Mesothelial cell of epicardium (in vitro differentiated cells): ENCODE measurements at places on chromosomes 2 and 18.
A peak's percentile ranks its signal among the peaks of the same experiment; 100 is the strongest.

DNA sequence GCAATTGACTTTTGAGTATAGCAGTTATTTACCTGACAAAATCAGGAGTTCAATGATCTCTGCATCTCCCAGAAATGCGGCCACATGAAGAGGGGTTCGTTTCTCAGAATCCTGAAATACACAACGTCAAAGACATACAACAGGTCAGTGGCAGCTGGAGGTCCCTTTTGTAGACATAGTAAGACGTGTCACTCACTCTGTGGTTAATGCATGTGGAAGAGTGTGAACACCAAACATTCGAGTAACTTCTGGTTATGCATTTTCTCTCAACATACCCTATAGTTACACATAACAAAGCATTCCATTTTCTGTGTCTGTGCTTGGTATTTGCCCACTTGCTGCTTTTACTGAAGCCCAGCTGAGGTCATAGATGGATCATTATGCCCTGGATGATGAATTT, 163.6 kb downstream of the ANKRD44 start:
- H3K4me3 ChIP-seq: no peak overlapping the region
- no peaks in the 10 kb centered on the region for H3K36me3 ChIP-seq

- no peak overlapping the region for H3K27ac ChIP-seq
- no peak for DNase-seq
- no peak overlapping the region for H3K4me3 ChIP-seq
- no peaks in the 10 kb centered on the region for H3K36me3 ChIP-seq
Observed at GRCh38 chr18:65988972-65989371, 238.2 kb downstream of the CDH7 start.

DNA sequence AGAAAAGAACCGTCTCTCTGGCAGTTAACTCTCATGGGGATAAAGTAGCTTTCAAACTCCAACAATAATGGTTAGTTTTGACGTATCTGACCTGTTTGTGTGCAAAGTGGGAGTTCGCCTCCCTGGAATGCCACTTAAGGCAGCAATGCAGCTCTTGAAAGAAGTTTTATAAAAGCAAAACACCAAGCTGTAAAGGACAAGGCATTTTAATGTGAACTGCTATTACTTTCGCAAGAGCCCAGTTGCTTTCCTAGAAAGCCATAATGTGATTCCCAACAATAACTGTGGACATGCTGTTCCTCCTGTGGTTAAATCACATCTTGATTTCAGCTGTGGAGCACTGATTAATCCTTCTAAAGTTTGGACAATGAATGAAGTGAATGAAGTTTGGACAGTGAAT, 303.7 kb downstream of the PTPRM start:
- peaks cover 21% of the 10 kb centered on the region for H3K36me3 ChIP-seq
- H3K4me3 ChIP-seq: no peak overlapping the region
- H3K27me3 ChIP-seq: no peaks in the 10 kb centered on the region
- no peak overlapping the region for H3K27ac ChIP-seq
- peaks cover 11% of the 10 kb centered on the region for H3K4me1 ChIP-seq

- peak overlapping the region; percentile 90 for H3K27ac ChIP-seq
- DNase-seq: peak; percentile 53
- H3K4me1 ChIP-seq: peaks cover 40% of the 10 kb centered on the region
- H3K27me3 ChIP-seq: no peaks in the 10 kb centered on the region
Observed at GRCh38 chr2:238285653-238286082, 2.7 kb downstream of the PER2 start.

- no peak overlapping the region for H3K27ac ChIP-seq
- no peaks in the 10 kb centered on the region for H3K36me3 ChIP-seq
- H3K4me1 ChIP-seq: no peaks in the 10 kb centered on the region
- H3K4me3 ChIP-seq: no peak overlapping the region
Observed at GRCh38 chr2:229044581-229044980, 226.5 kb downstream of the PID1 start.

DNA sequence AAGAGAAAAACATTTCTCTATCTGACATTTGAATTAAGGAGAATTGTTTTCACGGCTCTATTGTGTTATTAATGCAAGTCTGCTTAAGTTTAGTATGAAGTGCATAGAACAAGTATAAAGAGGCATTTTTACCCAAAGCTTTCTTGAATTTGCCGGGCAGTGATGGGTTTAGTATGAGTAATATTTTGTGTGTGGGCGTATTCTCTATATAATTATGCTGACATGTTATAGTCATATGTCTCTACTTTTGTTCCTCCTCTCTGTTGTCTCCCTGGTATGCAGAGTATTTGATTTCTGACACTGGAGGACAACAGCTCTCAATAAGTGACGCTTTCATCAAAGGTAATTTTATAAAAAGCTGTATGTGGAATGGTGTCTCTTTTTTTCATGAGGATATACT, 45.9 kb downstream of the PIKFYVE start:
- H3K4me3 ChIP-seq: no peak overlapping the region
- peaks cover 20% of the 10 kb centered on the region for H3K4me1 ChIP-seq
- no peak for DNase-seq
- no peaks in the 10 kb centered on the region for H3K27me3 ChIP-seq

GRCh38 chr18:55422456-55423180, 165.4 kb downstream of the TCF4 start:
- no peak for DNase-seq
- H3K4me3 ChIP-seq: no peak overlapping the region

DNA sequence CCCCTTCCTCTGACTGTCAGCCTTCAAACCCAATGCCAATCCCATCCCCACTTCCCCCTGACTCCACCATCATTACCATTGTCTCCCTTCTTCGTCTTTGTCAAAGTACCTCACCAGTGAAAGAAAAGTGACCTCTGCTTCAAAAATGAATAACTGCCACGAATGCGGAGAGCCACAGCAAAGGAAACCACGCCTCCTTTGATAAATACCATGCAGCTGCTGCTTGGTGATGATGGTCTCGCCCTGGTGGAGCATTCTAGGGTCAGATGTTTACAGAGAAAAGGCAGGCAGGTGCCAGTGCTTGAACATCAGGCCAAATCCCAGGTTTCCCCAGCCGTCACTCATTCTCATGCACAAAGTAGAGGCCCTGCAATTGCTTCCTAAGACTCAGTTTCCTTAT, 162.2 kb downstream of the BCL11A start:
- no peak overlapping the region for H3K27ac ChIP-seq
- no peak overlapping the region for H3K4me3 ChIP-seq
- H3K4me1 ChIP-seq: peaks cover 10% of the 10 kb centered on the region

DNA sequence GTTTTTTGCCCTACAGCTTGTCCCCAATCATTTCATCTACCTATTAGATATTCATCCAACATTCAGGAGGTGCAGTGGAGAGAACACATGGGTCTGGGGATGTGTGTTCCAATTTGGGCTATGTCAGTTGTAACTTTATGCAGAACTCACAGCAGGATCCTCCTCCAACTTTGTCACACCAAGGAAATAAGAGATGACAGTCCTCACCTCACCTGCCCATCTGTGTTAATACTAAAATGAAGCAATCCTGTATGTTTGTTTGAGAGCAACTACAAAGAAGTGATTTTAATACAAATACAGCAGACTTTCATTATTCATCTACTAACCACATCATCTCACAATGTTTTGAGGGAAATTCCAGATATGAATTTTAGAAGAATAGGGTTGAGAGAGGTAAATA, 126.7 kb downstream of the ARHGAP15 start:
- H3K36me3 ChIP-seq: no peaks in the 10 kb centered on the region
- peaks cover 24% of the 10 kb centered on the region for H3K27me3 ChIP-seq
- no peak for DNase-seq
- peaks cover 16% of the 10 kb centered on the region for H3K4me1 ChIP-seq
- H3K27ac ChIP-seq: no peak overlapping the region

- H3K4me3 ChIP-seq: no peak overlapping the region
- H3K36me3 ChIP-seq: no peaks in the 10 kb centered on the region
- H3K27me3 ChIP-seq: no peaks in the 10 kb centered on the region
- no peak for DNase-seq
Observed at GRCh38 chr18:22856870-22857269, 76.3 kb upstream of the RBBP8 start.

DNA sequence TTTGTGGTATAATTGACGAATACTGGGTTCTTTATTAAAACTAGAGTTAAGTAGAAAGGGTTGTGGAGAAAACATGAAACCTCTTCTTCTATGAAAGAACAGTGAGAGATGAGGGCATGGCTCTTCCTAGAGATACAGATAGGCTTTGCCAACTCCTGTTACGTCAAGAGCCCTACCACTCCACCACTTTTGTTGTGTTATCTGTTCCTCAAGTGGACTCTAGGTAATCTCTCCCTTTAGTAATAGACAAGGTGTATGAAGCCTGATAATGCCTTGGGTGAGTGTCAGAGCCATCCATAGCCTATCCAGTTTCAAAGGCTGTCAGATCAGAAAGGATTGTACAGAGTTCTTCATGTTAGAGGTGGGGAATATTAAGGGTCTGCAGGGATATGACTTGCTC, 176.4 kb downstream of the SETBP1 start:
- no peak for DNase-seq
- H3K27ac ChIP-seq: no peak overlapping the region
- no peak overlapping the region for H3K4me3 ChIP-seq
- H3K27me3 ChIP-seq: no peaks in the 10 kb centered on the region

- DNase-seq: no peak
- H3K4me3 ChIP-seq: no peak overlapping the region
- H3K27ac ChIP-seq: no peak overlapping the region
Observed at GRCh38 chr2:181468811-181469210, 11.6 kb downstream of the ITGA4 start.

GRCh38 chr18:1483385-1483784, 578.7 kb downstream of the ADCYAP1 start:
- no peak overlapping the region for H3K27ac ChIP-seq
- no peak for DNase-seq
- H3K4me3 ChIP-seq: no peak overlapping the region
- peaks cover 15% of the 10 kb centered on the region for H3K27me3 ChIP-seq
- H3K4me1 ChIP-seq: no peaks in the 10 kb centered on the region
- H3K36me3 ChIP-seq: no peaks in the 10 kb centered on the region

DNA sequence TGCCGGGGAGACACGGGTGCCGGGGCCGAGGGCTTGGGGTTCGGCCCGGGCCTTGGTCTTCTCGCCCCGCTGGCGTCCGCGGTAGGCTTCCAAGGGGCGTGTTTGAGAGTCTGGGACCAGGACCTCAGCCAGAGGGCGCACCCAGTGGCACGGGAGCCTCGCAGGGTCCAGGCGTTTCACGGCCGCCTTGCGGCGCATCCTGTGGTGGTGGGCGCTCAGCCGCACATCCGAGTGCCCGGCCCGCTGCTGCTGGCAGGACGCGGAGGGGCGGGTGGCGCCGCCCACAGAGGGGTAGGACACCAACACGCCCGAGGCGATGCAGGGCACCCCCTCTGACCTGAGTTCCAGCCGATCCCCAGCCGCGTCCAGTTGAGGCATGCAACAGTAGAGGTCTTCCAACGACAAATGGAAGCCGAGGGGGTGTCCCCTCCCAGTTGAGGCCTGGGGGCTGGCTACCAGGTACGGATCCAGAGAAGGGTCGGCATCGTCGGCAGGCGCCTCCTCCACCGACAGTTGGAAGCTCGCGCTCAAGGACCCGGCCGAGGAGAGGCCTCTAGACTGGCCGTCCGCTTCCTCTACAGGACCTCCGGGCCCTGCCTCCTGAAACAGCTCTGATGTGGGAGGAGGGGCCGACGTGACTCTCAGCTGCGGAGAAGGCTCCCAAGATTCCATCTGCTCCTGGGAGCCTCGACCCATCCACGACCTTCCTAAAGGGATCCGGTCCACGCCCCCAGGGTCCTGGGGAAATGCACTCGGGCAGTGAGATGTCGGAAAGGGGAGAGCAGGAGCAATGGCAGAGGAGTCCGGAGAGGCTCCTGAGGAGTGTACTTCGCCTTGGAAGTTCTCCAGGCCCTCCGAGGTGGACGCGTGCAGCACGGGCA, 6.3 kb downstream of the C2orf81 start:
- H3K36me3 ChIP-seq: no peaks in the 10 kb centered on the region
- H3K4me1 ChIP-seq: peaks cover 12% of the 10 kb centered on the region
- no peak overlapping the region for H3K4me3 ChIP-seq
- no peak overlapping the region for H3K27ac ChIP-seq
- H3K27me3 ChIP-seq: peaks cover 4% of the 10 kb centered on the region
- no peak for DNase-seq

DNA sequence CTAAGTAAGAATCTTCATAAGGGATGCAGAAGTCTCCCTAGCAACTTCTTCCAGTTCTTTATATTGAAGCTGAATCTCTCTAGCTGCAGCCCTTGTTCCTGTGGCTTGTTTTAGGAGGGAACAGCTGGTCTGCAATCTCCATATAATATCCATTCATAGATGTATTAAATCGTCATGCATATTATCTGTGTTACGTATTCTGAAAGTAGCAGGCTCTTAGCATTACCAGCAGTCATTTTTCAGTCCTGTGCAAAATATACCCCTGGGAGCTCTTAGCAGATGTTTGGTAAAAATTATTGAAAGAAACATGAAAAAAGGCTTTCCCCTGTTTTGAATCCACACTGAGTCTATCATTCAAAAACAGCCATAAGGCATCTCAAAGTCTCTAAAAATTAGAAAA, 385.3 kb downstream of the IRS1 start:
- no peaks in the 10 kb centered on the region for H3K27me3 ChIP-seq
- H3K27ac ChIP-seq: peak overlapping the region; percentile 73
- peaks cover 9% of the 10 kb centered on the region for H3K4me1 ChIP-seq
- H3K36me3 ChIP-seq: no peaks in the 10 kb centered on the region

DNA sequence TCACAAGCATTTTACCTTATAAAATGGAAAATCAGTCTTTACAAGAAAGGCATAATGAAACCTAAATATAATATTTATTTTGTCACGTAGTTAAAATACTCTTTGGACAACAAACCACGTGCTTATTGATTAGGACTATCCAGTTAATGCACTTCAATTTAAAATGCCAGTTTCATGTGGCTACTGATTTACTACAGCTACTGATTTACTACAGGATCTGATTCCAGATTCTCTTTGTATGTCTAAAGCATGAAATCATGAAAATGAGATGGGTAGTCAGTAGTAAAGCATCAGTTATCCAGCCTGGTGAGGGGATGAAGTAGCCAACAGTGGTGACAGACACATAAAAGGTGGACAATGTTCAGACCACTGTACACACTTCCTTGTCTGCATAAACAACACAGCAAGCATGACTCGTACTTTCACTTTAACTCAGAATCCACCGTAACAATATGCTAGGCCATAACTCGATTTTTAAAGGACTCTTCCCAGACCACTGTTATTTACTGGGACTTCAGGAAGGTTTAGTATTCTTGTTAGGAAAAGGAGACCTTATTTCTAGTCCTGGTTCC, 24.9 kb downstream of the ACAA2 start:
- H3K4me1 ChIP-seq: no peaks in the 10 kb centered on the region
- H3K27ac ChIP-seq: no peak overlapping the region
- H3K4me3 ChIP-seq: no peak overlapping the region
- peaks cover 32% of the 10 kb centered on the region for H3K36me3 ChIP-seq

- no peaks in the 10 kb centered on the region for H3K36me3 ChIP-seq
- no peak for DNase-seq
- H3K27me3 ChIP-seq: peaks cover 2% of the 10 kb centered on the region
- H3K4me1 ChIP-seq: peaks cover 38% of the 10 kb centered on the region
Observed at GRCh38 chr2:238289574-238289973, 1.2 kb upstream of the PER2 start.
